NCI-H146 (cell line): ENCODE measurements at places on chromosomes 16 and 17.

GRCh38 chr16:20260215-20261009 lies 66.9 kb downstream of the GP2 start:
- no peak for DNase-seq

DNA sequence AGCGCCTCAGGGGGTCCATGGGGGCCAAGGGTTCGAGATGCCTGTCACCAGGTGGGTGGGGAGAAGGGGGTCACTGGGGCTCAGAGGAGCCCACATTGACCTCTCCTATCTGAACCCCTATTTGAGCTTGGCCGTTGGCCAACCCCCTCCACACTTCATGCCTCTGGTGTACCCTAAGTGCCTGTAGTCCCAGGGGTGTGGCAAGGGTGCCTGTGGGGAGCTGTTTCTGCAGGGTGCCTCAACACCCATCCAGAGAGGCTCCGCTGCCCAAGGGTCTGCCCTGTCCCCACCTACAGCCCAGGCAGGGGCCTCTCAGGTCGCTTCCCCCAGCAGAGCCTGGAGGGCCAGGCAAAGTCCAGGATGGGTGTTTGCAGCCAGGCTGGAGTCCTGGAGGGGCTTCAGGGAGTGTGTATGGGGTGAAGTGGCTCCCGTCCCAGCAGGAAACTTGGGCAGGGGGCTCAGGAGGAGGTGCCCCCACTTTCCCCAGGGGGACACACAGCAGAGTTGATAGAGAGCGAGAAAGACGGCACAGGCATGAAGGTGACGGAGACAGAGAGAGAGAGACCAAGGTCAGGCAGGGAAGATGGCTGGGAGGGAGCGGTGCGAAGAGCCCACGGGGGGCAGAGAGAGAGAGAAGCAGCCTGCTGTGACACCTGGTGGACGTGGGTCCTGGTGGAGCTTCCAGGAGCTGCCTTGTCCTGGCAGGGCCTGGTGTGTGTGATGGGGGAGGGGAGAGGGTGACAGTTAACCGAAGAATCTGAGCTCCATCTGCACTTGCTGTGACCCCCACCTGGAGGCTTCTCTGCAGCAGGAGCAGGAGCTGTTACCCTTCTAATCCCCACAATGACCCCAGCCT lies at the start of gene SEPTIN12:
Gene SEPTIN12, minus strand, starts transcription at position 719 of the 856 bp plus-strand sequence. Its CDS starts 700 bp downstream, at position 19.
- DNase-seq: peak; percentile 57

- DNase-seq: no peak
Observed at GRCh38 chr16:57828272-57829161, 26.2 kb upstream of the KIFC3 start.

- no peak for DNase-seq
Observed at GRCh38 chr16:4572715-4573114, 16.6 kb downstream of the C16orf96 start.

GRCh38 chr16:81975637-81976036 lies 35.6 kb downstream of the SDR42E1 start:
- no peak for DNase-seq

- no peak for DNase-seq
Observed at GRCh38 chr16:22648141-22648540, 137.4 kb downstream of the NPIPB5 start.

- no peak for DNase-seq
Observed at GRCh38 chr16:50961952-50962351, 189.1 kb downstream of the SALL1 start.

DNA sequence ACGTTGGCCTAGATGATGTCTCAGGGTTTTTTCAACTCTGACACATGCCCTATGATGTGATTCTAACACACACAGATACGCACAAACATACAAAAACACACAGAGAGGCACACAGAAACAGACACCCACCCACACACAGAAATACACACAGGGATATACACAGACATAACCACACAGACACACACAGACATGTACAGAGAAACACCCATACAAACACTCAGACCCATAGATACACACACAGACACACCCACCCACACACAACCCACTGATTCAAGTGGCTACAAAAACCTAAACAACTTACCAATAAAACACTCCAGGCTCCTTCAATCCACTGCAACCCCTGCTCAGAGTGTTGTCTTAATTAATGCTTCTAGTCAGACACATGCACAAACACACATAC lies 244.6 kb upstream of the CCL2 start:
- no peak for DNase-seq

- no peak for DNase-seq
Observed at GRCh38 chr17:34254651-34255380, at the start of gene CCL2. CCL2 (plus strand) TSS chr17:34255285; CDS start chr17:34255350, 65 bp downstream.

- DNase-seq: no peak
Observed at GRCh38 chr16:21194771-21195301, 16.5 kb downstream of the ZP2 start.

DNA sequence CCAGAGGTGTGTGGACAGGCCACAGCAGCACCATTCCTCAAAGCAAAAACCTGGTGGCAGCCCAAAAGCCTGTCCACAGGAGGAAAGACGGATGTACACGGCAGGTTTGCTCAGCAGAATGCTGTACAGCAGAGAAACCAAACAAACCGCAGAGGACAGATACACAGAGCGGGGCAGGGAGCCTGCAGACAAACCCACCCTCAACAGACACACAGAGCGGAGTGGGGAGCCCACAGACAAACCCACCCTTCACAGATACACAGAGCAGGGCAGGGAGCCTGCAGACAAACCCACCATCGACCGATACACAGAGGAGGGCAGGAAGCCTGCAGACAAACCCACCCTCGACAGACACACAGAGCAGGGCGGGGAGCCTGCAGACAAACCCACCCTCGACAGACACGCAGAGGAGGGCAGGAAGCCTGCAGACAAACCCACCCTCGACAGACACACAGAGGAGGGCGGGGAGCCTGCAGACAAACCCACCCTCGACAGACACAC lies 53.0 kb upstream of the METRNL start:
- DNase-seq: no peak

GRCh38 chr17:77404812-77405581 lies 264.2 kb downstream of the SEC14L1 start:
- no peak for DNase-seq

DNA sequence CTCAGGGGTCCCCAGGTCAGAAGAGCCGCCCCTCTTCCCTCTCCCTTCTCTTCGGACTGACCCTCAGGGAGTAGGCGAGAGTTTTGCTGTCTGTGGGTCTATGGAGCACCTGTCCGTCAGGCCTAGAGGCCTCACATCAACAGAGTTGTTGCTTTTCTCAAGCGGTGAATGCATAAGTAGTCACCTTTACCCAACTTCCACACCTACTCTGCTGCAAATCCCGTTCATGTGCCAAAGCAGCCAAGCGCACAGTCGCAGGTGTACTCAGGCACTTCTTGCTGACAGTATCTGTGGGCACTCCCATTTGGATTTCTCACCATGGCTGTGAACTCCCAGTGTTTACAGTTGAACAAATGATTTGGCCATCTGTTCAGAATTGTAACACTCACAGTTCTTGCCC lies 4.0 kb upstream of the FA2H start:
- peak; percentile 12 for DNase-seq

GRCh38 chr16:80806927-80807340 lies 2.5 kb upstream of the CDYL2 start:
- DNase-seq: no peak

- peak; percentile 74 for DNase-seq
Observed at GRCh38 chr17:44187131-44187899, 543 bp downstream of the TMUB2 start.

GRCh38 chr16:15782573-15783365 lies 74.1 kb downstream of the MYH11 start:
- peak; percentile 12 for DNase-seq

GRCh38 chr17:1870592-1870991 lies 40.8 kb downstream of the RPA1 start:
- DNase-seq: no peak
